ENCODE measurements at places on chromosomes 5 and 9.

- DNase-seq: no peak
Measured at GRCh38 chr9:83655433-83655832, 32.5 kb downstream of the IDNK start.

GRCh38 chr5:149493316-149493715 is 57.9 kb downstream of the CSNK1A1 start:
- no peak for DNase-seq

- DNase-seq: no peak
Measured at GRCh38 chr9:134976403-134976802, 58.7 kb upstream of the FCN1 start.

DNA sequence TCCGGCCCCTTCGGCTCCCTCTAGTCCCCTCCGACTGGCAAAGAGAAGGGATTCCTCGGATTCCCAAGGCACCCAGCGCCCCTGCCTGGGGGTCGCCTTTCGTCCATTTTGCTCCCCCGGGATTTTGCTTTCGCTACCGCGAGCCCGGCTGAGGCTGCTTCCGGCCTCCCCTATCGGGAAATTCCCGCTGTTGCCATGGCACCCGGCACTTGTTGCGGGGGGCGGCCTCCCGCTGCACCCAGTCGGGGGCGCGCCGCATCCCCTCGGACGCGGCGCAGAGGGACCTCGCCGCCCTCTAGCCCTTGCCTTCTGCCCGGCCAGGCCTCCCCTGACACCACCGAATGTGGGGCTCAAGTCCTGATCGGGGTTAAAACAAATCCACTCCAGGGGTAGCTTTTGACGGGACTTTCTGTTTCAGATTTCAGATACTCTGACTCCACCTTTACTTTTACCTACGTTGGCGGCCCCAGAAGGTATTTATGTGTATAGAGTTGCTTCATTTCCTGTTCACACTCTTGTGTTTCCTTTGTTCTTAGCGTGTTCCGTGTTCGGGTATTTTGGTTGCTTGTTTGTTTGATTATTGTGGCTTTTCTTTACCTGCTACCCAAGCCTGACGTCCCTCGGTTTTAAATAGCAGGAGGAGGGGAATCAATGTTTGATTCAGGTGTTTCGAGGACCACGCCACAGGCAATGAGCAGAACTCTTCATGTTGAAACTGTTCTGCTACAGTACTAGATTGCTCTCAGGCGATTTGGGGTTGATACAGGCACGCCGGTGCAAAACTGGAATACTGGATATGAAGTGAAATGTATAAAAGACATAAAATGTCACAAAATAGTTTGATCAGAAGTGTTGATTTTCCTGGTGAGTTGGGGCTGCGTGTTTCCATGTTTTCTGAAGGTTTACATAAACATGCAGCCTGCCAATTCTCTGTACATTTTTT is 1.5 kb downstream of the PARP8 start:
- DNase-seq: peak; percentile 86

DNA sequence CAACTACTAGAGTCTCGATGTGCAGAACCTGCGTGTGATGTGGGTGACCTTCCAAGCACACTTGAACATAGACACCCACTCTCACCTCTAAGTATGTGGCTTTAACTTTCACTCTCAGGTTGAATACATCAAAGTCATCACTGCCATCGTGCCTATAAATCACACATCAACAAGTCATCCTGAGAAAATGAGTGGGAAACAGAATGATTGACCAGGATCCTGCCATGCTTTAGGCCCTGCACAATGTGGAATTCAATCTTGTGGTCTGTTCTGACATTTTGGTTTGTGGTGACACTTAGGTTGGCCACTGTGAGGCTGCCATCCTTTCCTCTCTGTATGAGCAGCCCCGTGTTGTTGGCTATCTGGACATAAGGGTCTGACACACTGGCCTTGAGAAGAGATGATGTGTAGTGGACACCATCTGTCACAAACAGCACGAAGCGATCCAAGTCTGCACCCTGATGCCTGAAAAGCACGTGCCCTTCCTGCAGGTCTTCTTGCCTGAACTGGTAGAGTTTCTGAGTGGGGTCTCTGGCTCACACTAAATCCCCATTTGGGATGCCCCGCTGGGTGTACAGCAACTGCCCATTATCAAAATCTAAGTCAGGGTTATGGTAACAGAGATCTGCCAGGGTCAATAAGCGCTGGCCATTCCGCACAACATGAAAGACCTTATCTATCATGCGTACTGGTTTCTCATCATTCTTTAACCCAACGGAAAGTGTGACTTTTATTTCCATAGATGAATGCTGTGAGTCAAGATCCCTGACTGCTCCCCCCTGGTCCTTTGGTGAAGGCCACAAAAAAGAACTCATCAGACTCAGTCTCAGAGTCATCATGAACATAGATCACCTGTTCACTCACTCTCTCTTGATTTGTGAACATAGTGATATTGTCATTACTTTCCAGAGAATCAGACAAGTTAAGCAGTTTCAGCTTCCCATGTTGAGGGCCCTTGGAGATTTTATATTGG is 116.6 kb downstream of the ESM1 start:
- no peak for DNase-seq

- DNase-seq: no peak
Measured at GRCh38 chr9:8726692-8727091, 927.1 kb upstream of the DMAC1 start.

DNA sequence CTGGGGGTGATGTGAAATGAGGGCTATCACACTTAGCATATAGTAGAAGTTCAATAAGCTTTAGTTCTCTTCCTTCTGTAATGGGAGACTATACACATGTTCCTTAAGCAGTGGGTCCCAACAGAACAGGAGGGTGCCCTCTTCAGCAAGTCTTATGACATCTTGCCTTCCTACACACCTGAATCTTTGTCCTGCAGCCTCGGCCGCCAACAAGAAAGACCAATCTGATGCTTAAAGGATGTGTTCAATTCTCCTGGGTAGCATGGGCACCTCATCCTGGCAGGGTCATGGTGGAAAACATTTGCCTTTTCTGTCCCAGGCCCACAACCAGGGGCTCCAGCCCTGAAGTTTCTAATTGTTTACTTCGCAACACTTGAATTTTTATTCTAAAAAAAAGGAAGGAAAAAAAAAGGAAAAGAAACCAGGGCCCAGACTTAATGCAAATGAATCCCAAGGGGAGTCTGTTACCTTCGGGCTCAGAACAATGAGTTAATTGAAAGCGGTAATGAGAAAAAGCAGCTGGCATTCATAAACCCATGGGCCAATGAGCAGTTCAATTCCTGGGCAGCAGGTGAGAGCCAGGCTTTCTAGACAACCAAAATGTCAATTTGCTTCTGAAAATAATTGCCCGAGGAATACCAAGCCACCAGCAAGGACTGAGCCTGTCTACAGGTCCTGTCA is 26.2 kb upstream of the SMAD5 start:
- DNase-seq: no peak

- no peak for DNase-seq
Measured at GRCh38 chr5:175436359-175436758, 7.6 kb downstream of the DRD1 start.

- DNase-seq: no peak
Measured at GRCh38 chr5:2752059-2752820, 763 bp upstream of the IRX2 start.

DNA sequence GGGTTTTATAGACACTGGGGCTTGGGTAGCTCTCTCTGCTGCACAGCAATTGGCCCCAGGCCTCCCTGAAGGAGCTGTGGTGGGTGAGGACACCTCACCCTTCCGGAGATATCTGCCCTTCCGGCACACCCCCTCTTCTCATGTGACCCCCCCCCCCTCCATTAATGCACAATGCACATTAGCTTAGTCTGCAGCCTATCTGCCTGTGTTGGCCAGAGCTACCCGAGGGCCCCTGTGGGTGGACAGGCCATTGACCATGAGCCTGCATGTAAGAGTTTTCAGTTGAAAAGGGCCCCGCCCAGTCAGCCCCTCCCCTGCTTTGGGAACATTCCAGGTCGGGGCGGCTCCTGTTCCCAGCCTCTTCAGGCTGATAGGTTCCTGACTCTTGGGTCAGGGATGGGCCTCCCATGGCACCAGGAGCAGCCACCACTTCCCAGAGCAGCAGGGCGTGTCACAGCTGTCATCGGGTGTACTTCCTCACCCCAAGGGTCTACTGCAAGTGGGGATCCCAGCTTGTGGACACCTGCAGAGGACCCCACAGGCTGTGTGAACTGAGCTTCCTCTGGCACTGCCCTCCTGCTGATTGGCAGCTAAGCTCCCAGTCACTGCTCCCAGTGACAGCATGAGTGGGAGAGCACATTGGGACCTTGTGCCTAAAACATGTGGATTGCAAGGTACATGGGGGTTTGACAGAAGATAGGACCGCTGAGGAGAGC is 17.8 kb downstream of the PHF2 start:
- no peak for DNase-seq

- DNase-seq: no peak
Measured at GRCh38 chr5:31824869-31825517, 186.1 kb downstream of the PDZD2 start.

GRCh38 chr5:74641735-74642542 is 1.4 kb upstream of the ENC1 start:
- no peak for DNase-seq

- DNase-seq: no peak
Measured at GRCh38 chr5:131084436-131084835, 80.6 kb downstream of the HINT1 start.

- DNase-seq: no peak
Measured at GRCh38 chr5:140284013-140284412, 18.9 kb downstream of the PFDN1 start.

DNA sequence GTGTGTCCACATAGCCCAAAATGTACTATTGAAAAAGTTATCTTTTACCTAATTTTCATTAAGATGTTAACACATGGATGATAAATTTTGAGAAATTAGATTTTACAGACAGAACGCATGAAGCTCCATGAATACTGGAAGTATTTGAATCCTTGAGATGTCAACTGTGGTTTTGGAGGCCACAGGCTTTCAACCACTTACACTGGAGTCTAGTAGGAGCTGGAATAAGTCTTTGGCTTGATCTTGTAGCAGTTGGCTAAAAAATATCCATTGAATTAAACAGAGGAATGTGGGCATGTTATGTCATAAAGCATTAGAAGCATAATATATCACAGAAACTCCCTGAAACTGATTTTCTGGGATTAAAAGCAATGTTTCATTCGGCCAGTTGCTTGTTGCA is 52.9 kb downstream of the CAMK4 start:
- DNase-seq: no peak

- no peak for DNase-seq
Measured at GRCh38 chr9:74304598-74304997, 192.5 kb upstream of the RORB start.

GRCh38 chr9:102587281-102587680 is 407.9 kb upstream of the CYLC2 start:
- no peak for DNase-seq

GRCh38 chr9:105535920-105536668 is 21.8 kb upstream of the FKTN start:
- no peak for DNase-seq

DNA sequence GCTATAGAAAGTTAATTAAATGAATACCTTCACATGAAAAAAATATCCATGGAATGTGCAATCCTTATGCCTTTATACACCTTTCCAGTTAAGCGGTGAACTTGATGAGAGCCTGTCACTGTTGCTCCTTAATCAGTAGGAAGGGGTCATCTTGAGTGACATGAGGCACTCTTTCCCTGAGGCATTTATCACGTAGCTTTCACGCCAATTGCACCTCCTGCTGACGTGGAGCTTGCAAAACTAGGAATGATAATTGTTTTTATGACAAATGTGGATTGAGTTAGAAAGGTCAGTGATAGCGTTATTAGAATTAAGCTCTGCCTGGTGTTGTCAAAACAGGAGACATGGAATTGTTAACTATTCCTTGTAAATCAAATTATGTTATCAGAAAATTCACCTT is 79.7 kb downstream of the SLF1 start:
- DNase-seq: no peak

DNA sequence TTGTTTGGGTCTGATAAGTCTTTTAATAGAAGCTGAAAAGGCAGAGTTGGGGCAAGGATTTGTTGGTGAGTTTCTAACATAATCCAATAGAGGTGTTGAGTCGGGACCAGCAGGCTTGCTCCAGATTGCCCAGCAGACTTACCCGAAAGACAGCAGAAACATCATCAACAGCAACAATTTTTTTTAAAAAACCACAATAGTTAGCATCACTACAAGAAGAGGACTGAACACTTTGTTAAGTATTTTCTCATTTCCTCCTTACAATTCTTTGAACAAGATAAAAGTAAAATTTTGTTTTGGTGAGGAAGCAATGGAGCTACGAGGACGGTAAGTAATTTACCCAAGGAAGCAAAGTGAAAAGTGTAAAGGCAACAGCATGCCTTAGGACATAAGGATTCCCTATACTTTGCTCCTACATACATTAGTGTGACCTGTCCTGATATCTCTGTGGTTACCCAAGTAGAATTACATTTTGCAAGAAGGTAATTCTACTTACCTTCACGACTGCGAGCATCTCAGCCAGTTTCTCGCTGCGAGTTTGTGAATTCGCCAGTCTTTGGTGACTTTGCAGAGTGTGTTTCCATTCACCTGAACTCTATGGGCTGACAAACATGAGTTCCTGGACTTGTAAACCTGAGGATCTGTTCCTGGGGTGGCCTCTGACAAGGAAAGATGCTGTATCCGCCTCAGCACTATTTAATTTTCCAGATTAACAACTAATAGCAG is 13.2 kb downstream of the ITK start:
- DNase-seq: no peak

DNA sequence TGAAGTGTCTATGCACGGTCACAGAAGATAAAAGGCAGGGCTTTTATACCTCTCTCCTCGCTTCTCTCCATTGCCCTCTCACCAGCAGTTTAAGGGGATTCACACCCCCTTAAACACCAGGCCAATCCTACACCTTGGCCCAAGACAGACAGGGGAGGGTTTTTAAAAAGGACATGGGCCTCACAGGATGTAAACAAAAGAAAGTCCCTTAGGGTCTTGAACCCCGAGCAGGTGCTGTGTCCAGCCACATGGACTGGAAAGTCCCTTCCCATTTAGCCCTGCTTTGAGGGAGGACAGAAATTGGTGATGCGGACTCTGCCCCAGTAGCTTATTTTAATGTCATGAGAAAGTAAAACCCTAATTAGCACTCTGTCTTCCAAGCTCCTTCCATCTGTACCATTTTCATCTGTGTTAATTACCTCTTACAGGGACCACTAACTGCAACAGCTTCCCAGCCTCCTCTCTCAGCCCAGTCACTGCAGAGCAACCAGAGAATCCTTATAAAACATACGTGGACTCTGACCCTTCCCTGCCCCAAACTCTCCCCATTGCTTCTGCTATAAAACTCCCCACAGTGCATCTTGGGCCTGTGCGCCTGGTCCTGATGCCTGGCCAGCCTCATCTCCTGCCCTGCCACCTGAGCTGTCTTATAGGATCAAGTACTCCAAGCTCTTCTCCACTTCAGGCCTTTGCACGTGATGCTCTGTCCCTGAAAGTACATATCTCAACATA is 16.7 kb downstream of the WHRN start:
- DNase-seq: no peak

DNA sequence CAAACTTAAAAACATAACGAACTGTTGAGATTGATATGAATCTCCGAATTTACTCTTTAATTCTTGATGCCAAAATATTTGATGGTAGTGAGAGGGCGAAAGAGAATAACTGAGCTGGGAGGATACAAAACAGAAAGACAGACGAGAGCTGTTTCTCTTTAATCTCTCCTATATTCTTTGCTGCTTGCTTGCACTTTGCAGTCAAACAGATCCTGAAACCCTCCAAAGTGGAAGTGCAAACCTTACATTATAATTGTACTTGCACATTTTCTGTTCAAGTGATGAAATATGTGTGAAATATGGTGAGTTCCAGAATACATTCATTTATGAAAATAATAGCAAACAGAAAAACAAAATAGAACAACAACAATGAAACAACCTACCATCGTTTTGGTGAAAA is 63.8 kb downstream of the PAM start:
- DNase-seq: no peak
